Fibroblast of the aortic adventitia (primary cell): ENCODE measurements at places on chromosomes 7 and 10. TPM values are rescaled to one million over a fixed set of nuclear protein-coding genes. Genes with fewer than 3 reads are reported as not detected.

GRCh38 chr7:68038621-68039314 is 1042.1 kb downstream of the TYW1 start:
- peak; percentile 5 for DNase-seq

Gene SLC39A12
- not detected in 2 replicates for total RNA-seq

GRCh38 chr10:88523739-88524400 is 59.2 kb downstream of the RNLS start:
- DNase-seq = no peak

Gene C10orf53
- total RNA-seq = not detected in 2 replicates

DNA sequence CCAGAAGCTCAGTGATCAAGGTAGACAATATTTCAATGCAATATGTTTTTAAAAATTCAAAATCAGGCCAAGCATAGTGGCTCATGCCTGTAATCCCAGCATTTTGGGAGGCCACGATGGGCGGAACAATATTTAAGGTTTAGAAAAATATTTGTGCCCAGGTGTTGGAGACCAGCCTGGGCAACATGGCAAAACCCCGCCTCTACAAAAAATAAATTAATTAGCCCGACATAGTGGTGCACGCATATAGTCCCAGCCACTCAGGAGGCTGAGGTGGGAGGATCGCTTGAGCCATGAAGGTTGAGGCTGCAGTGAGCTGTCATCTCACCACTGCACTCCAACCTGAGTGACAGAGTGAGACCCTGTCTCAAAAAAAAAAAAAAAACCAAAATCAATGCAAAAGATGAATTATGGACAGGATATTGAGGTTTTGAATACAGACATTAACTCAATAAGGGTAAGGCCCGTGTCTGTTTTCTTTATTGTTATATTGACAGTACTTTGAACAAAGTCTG is 913 bp upstream of the IFIT5 start:
- no peak for DNase-seq

Gene ITPRID1
- total RNA-seq = not detected in 2 replicates

Gene COL1A2
- 4,453 and 32,213 TPM in 2 replicates for total RNA-seq

DNA sequence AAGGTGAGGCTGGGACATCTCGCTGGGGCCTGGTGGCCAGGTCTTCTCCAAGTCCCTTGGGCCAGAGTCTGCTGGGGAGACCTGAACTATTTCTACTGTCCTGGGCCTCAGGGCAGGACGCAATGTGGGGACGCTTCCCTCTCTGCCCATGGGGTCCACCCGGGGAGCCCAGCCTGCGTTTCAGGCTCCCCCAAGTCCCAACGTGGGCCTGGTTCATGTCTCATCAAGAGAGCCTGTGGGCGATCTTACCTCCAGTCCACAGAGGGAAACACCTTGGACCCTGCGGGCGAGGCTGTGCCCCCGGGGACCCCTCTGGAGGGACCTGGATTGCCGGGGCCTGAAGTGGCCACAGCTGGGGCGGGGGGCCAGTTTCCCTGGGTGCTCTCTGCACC is 91.7 kb downstream of the DNAJB6 start:
- no peak for DNase-seq

GRCh38 chr7:140389445-140389844 is 8.9 kb downstream of the SLC37A3 start:
- no peak for DNase-seq

- DNase-seq = no peak
These were observed 19.8 kb upstream of the RASSF4 start for GRCh38 chr10:44939691-44940401.

GRCh38 chr7:71388181-71388580 is 256.2 kb downstream of the GALNT17 start:
- DNase-seq = no peak

GRCh38 chr10:22672319-22673090 is 41.9 kb downstream of the PIP4K2A start:
- DNase-seq = no peak

DNA sequence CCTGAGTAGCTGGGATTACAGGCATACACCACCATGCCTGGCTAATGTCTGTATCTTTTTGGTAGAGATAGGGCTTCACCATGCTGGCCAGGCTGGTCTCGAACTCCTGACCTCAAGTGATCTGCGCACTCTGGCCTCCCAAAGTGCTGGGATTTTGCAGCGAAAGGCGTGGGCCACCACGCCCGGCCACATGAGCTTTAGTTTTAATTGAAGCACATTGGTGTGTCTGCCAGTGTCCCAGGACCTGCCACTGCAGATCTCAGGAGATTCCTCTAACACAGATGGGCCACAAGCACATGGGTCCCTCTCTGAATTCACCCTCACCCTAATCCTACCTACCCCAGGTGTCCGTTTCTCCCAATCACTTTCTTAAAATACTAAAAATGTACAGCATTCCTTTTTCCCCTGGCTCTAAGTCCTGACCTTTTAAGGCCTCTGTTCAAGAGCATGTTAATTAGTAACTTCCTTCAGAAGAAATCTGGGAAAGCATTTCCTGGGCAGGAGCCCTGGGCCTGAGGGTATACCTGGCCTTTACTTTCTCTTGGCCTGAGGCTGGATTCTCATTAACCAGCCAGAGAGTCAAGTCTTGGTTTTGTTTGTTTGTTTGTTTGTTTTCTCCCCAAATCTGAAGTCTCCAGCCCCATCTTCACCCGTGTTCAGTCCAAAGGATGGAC is 82.6 kb downstream of the PRPF18 start:
- DNase-seq = no peak

GRCh38 chr10:132906106-132906505 is 36.3 kb downstream of the CFAP46 start:
- no peak for DNase-seq

DNA sequence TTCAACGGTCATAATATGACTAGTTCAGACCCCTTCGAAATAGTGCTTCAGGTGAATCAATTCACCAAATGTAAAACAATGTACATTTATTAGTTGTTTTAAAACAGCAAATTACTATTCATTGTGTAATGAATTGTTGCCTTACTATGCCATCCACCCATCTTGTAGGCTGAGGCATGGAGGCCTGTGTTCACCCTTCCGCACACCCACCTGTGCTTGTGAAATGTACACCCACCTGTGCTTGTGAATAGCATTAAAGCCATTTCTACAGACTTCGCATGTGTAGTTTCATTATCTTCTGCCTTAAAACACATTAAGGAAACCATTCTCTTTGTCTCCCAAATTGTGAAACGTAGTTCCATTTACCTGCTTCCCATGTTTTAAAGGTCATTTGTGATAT is 16.8 kb downstream of the CLRN3 start:
- no peak for DNase-seq

Gene ZNF248
- total RNA-seq = 8.6 and 8.7 TPM in 2 replicates

Gene PALD1
- 0.16 and 0.18 TPM in 2 replicates for total RNA-seq
